ENCODE measurements at places on chromosomes 4 and X.

- no peak for DNase-seq
These were observed 12.2 kb upstream of the HERC6 start for GRCh38 chr4:88366460-88366859.

DNA sequence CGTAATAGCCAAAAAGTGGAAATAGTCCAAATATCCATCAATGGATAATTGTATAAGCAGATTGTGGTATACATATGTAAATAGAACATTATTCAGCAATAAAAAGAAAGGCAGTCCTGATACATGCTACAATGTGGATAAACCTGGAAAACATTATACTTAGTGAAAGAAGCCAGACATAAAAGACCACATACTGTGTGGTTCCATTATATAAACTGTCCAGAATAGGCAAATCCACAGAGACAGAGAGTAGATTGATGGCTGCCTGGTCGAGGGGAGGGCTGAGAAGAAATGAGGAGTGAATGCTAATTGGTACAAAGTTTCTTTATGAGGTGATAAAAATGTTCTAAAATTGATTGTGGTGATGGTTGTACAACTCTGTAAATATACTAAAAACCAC, 397.4 kb upstream of the RPS6KA3 start:
- no peak for DNase-seq

DNA sequence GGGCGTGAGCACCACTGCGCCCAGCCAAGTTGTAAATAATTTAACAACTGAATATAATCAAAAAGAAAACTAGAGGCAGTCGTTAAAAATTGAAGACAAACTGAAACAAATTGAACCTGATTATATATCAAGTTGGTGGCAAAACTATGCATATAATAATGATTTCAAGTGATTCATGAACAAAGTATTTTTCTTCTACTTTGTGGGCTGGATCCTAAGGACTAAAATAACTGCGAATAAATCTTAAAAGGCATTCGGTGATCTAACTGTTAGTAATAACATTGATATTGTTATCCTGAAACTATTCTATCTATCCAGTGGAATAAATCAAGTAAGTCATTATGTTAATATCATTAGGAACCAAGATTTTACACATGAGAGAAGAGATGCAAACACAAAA, 21.2 kb upstream of the USP9X start:
- no peak for DNase-seq

- DNase-seq: no peak
These were observed 22.9 kb downstream of the FAM184B start for GRCh38 chr4:17758485-17758884.

DNA sequence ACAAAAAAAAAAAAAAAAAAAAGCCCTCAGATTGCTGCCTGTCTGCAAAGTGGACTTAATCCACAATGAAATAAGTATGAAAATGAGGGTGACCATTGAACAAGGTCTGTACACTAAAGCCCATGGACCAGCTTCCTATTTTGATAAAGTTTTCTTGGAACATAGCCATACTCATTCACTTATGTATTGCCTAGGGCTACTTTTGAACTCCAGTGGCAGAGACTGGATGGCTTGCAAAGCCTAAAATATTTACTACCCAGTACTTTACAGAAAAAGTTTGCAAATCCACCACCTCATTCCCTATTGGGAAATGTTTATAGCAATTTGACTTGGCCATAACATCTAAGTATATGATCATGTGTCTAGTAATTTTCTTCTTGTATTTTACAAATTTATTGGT, 481.7 kb downstream of the NAF1 start:
- no peak for DNase-seq

DNA sequence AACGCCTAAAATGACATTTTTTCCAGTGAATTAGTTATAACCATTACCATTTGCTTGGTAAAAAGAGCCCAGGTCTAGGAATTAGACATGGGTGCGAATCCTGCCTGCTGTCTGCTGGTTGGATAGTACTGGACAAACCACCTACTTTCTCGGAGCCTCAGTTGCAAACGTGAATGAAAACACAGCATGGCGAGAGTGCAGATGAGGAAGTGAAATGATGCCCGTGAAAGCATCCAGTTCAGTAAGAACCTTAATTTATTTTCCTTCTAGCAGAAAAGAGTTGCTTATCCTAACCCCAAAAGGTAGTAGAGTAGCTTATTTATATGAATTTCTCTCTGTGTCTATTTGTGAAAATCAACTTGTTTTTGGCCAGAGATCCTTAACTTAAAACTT, 171.4 kb upstream of the GALNT7 start:
- DNase-seq: no peak

DNA sequence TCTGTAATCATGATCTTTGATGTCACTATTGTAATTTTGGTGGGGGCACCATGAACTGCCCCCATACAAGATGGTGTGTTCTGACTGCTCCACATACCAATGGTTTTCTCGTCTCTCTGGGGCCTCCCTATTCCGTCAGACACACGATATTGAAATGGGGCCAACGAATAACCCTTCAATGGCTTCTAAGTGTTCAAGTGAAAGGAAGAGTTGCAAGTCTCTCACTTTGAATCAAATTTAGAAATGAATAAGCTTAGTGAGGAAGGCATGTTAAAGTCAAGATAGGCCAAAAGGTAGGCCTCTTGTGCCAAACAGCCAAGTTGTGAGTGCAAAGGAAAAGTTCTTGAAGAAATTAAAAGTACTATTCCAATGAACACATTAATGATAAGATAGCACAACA, 205.4 kb downstream of the SPRY1 start:
- no peak for DNase-seq

GRCh38 chr4:101415962-101416361, 68.6 kb upstream of the PPP3CA start:
- no peak for DNase-seq

GRCh38 chr4:159150396-159150795, 47.5 kb downstream of the RAPGEF2 start:
- no peak for DNase-seq

DNA sequence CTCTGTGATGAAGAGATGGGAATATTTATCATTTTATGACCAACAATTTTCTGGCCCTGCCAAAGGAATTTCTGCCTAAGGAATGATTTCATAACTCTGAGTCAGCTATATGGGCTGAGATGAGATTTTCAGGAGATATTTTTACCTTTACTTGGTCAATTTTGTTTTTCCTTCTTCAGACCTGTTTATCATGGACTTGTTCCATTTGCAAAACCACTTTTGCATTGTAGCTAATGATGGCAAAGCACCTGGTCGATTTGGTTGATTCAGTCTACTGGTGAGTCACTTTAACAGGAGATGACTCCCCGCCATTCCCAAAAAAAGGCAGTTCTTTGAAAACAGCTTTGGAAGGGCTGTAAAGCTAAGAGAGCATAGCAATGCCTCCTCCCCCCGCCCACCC, 53.3 kb downstream of the TEX13A start:
- no peak for DNase-seq

DNA sequence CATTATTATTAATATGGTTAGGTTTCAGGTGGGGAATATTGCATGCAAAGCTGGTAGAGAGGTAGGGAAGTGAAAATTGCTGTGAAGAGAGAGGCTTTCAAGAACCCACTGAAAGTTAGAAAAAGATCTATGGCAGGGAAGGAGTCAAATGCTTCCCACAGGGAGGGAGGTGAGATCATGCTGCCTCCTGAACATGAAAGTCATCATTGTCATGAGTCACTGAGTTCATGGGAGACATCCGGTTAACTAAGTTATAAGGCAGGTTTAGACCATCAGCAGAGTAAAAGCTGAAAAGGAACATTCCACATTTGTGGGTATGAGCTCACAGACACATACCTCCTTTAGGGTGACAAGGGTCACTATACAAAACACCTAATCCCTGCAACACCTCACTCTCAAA, 16.2 kb downstream of the GATB start:
- DNase-seq: no peak

DNA sequence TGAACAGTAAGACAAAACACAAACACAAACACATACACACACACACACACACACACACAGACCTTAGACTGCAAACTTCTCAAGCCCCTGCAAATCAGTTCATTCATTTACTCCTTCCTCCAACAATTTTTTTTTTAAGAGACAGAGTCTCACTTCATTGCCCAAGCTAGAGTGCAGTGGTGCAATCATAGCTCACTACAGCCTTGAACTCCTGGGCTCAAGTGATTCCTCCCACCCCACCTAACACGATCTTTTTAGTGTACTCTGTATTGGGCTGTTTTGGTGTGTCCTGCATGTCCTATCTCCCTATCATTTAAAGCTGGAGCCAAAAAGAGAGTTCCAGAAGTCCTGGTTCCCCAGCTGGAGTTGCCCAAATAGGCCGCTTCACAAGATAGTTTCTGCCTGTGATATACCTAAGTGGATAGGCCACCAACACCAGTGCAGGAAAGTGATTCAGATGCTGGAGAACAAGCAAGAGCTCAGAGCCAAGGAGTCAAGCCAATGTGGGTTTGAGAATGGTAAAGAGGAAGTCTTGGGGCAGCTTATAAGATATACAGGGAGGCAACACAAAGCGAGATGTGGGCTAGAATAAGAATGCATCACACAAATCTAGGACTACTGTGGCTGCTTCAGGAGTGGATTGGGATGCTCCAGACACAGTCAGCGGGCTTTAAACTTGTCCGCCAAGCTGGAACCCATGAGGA, 85.4 kb upstream of the RAPGEF2 start:
- no peak for DNase-seq

DNA sequence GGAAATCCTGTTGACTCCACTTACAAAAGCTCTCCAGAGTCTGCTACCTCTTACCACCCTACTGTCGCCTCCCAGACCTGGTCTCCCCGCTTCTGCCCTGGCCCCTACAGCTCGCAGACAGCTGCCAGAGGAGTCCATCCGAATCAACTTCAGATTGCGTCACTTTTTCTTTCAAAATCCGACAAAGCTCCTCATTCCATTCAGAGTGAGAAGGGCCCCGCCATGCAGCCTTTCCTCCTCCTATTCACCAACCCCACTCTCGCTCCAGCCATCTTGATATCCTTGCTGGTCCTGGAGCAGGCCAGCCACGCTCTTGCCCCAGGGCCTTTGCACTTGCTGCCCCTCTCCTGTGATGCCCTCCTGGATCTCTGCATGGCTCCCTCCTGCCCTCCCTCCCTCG, 5.2 kb upstream of the OPN1LW start:
- DNase-seq: no peak

- DNase-seq: no peak
These were observed 94.6 kb upstream of the GALNT7 start for GRCh38 chr4:173073939-173074500.

- DNase-seq: no peak
These were observed 39.6 kb downstream of the HTRA3 start for GRCh38 chr4:8308856-8309771.

DNA sequence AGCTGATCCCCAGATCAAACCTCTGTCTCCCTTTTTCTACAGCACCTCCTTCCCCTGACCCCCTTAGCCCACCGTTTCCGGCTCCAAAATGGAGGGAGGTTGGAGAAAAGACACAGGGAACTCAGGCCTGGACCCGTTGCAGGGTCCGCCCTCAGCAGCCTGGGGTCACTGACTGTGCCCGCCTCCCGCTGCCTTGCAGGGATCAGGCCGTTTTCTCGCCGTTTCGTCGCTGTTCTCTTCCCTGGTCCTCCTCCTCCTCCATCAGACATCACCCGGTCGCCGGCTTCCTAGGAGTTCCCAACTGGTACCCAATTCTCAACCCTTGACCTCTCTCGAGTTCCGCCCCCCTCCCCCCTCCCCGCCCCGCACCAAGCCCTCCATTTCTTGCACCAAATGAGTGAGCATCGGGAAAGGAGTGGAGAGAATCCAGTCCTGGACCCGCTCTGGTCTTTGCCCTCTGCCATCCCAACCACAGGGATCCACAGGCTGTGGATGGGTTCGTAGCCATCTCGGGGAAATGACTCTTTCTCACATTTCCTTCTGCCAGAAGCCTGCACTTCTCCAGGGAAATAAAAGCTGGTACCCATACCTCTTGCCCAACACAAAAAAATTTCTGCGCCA, 493 bp downstream of the TCEAL5 start:
- DNase-seq: no peak

- no peak for DNase-seq
These were observed 95.7 kb downstream of the SPANXN4 start for GRCh38 chrX:143121477-143121876.

DNA sequence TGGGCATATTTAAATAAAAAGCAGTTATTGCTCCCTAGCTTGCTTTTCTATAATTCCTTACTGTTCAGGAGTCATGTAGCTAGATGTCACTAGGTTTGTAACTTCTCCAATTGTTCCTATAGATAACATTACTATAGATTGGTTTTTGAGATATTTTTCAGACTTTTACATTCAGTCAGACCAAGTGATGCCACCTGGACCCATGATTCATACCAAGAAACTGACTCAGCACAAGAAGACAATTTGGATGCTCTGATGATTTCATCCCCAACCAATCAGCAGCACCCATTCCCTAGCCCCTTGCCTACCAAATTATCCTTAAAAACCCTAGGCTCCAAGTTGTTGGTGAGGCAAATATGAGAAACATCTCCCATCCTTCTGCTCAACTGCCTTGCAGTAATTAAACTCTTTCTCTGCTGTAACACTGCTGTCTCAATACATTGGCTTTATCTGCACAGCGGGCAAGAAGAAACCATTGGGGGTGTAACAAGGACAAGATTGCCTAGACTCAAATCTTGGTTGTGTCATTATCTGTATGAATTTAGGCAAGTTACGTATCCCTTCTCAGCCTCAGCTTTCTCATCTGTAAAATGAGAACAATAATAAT, 11.8 kb upstream of the NEIL3 start:
- DNase-seq: no peak

- no peak for DNase-seq
These were observed 130.2 kb downstream of the GASK1B start for GRCh38 chr4:158042591-158043030.

DNA sequence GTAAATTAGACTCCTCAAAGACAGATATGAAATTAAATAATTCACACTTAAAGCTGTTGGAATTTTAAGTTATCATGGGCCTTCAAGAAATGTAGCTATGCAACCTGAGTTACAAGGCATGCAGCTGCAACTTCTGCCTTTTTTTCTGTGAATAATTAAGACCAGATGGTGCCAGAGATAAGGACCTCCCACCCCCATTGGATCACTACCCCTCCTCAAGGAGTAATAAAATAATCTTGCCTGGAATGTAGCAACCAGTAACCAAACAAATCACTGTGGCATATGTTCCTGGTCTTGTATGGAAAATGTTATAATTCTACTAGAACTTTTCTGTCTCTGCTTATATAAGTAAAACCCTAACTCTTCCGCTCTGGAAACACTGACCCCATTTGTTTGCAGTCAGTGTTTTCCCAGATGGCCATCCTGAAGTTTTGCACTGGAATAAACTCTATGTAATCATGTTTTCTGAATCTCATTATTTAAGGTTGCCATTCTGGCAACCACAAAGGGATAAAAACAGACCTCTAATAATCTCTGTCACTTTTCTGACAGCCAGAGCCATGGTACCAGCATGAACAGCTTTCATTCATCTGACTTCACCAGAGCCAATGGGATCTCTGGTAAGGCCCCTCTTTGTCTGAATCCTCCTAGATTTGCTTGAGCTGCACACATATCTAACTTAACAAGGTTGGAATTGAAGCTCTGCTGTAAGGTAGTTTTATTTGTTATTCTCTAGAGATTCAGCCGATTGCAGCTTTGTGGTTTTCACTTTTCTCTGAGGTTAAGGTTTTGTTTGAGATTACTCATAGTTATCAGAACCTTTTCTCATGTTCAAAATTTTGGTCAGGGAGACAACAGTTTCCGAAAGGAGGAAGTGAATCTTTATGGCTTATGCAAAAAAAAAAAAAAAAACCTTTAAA, 274.6 kb downstream of the NAF1 start:
- DNase-seq: no peak

GRCh38 chr4:38466401-38466800, 197.6 kb upstream of the KLF3 start:
- DNase-seq: no peak

- no peak for DNase-seq
These were observed 940 bp upstream of the DCTD start for GRCh38 chr4:182918044-182918607.
